ENCODE measurements at places on chromosomes 4 and X.
A peak's percentile ranks its signal among the peaks of the same experiment; 100 is the strongest.

- DNase-seq: no peak
Observed at GRCh38 chrX:85052205-85052604, 48.5 kb downstream of the APOOL start.

- DNase-seq: no peak
Observed at GRCh38 chr4:27057662-27058061, 197.0 kb downstream of the STIM2 start.

- DNase-seq: no peak
Observed at GRCh38 chr4:82850684-82851083, 40.3 kb downstream of the SEC31A start.

DNA sequence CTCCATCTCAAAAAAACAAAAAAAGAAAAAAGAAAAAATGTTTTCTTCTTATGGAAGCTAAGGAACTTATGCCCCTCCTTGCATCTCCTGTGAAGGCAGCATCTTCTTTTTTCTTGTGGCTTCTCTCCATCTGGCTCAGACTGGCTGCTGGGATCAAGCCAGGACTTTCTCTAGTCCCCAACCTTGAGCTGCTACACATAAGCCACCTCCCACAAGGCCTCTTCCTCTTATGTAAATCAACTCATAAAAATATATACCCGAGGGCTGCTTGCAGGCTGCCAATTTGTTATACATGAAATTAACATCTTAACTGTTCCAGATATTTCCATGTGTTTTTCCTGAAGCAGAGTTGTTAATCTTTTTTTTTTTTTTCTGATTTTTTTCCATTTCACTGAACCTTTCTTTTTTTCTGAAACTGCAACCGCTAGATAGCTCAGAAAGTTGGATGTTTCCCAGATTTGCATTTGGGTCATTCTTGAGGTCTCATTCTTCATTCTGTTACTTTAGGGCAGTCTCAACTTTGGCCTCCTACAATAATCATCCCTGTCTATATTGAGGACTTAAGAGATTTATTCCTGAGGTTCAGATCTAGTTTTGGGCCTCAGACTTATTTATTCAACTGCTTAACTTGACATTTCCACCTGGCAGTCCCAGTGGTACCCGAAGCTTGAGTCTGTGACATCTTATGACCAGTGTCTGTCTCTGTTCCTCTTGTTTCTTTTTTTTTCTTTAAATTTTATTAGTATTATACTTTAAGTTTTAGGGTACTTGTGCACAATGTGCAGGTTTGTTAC, 10.3 kb downstream of the SNX25 start:
- no peak for DNase-seq

DNA sequence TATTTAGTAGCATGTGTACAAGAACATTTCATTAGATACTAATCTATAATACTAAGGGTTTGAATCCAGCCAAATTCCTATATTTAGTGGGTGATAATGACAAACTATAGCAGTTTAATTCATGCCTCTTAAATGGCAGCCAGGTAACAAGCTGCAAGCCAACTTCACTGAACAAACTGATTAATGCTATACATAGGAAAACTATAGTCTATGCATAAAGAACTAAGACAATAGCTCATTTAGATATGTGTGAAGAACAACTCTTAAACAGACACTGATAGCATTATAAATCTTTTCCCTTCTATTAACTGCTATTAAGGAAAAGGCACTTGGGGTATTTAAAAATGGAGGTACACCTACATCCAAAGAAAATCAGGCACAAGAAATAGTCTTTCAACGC, 19.1 kb downstream of the ACSL1 start:
- DNase-seq: no peak

DNA sequence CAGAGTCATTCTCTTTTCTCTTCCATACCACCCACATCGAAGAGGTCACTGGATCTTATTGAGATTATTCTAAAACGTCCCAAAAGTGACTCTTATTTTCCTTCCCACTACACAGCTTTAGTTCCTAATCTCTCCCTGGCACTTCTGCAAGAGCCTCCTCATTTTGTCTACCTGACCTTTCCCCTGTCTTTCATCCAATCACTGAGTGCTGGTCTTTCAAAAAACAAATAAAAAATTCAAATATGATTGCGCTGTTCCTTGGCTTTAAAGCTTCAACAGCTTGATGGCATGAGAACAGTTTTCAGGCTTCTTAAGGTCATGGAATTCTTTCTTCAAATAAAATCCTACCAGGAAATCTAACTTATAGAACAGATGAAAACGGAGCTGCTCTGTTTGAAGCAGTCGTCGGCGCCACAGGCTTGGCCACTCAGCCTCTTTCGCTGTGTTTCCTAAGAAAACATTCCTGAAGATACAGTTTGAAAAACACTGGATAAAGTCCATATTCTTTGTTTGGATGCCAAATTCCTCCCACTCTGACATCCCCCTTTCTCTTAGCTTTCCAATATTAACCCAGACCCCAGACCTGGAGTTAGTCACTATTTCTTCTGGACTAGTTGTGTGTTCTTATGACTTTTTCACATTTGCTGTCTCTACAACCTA, 12.5 kb downstream of the SYTL5 start:
- no peak for DNase-seq

- DNase-seq: no peak
Observed at GRCh38 chr4:86845593-86845992, 3.6 kb downstream of the SLC10A6 start.

DNA sequence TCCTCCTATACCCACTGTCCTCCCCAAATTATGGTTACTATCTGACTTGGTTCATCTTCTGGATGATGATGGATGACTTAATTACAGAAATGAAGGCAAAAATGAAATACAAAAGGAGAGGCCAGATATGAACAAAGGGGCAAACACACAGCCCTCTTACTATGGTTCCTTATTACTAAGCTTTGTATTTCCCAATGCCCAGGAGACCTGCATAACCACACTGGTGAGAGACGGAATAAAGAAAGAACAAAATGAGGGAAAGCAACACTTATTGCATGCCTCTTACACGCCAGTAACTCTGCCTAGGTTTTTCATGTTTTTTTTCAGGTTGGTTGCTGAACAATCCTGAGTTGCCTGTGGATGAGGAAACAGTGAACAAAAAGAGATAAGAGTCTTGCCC, 120.5 kb downstream of the SLC10A7 start:
- DNase-seq: no peak

GRCh38 chr4:150391052-150391451, 190.9 kb upstream of the MAB21L2 start:
- no peak for DNase-seq

GRCh38 chr4:104302731-104303130, 192.0 kb downstream of the CXXC4 start:
- DNase-seq: no peak

DNA sequence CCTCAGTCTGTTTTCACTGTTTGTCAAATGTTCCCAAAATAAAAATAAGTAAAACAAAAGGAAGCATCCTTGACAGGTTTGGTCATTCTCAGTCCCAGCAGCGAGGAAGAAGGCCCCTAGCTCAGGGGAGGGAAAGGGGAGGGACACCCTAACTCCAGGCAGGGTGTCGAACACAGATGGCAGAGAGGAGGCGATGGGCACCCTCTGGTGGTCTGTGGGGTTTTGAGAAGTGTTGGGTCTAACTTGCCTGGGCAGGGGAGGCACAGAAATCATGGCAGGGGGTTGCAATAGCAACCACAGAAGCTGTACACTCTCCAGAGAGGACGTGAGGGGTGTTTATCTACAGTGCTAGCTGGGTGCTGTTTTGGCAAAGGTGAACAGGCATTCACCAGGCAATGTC, 229.8 kb upstream of the SFRP2 start:
- DNase-seq: no peak

- peak; percentile 6 for DNase-seq
Observed at GRCh38 chr4:122152711-122153226, 638 bp downstream of the BLTP1 start.

DNA sequence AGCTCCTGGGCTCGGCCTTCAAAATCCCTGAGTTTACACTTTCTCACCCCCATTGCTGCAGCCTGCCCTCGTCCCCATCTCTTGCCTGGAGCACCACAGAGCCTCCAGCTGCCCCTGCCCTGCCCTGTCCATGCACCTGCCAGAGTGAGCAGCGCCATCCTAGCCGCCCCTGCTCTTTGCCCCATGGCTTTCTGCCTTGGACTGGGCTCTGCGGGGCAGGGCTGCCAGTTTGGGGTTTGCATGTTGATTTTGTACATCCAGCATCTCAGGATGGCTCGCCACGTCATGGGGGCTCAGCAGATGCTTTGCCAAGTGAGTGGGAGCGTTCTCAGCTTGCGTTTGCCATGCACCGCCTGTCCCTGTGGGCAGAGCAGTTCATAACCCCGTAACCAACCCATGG, 67.1 kb upstream of the HGFAC start:
- DNase-seq: no peak

DNA sequence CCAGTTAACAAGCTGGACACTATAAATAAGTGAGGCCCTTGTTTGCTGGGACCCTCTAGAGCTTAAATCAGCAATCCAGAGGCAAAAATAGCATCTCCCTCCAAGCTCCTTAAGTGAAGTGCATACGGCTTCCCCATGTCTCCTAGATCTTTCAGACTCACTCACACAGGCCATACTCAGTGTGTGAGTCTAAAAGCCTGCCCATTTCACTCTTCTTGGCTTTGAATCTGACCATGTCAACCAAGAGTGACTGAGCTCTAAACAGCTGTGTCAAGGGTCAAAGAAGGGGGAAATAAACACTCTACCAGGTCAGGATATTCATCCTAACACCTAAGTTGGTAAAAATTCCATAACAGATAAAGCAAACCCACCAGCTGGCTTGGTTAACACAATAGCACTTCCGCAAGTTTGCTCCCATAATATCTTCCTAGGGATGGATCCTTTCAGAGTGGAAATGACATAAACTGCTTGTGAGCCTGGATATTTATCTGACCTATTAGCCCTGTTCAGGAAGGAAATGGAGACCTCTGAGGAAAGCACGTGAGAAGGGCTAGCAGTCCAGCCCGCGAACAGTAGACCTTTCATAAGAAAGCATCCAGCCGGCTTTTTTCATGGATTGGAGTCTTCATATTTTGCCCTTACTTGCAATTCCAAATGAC, 65.6 kb downstream of the MID1 start:
- no peak for DNase-seq

- DNase-seq: no peak
Observed at GRCh38 chrX:113058634-113059033, 218.0 kb upstream of the AMOT start.

DNA sequence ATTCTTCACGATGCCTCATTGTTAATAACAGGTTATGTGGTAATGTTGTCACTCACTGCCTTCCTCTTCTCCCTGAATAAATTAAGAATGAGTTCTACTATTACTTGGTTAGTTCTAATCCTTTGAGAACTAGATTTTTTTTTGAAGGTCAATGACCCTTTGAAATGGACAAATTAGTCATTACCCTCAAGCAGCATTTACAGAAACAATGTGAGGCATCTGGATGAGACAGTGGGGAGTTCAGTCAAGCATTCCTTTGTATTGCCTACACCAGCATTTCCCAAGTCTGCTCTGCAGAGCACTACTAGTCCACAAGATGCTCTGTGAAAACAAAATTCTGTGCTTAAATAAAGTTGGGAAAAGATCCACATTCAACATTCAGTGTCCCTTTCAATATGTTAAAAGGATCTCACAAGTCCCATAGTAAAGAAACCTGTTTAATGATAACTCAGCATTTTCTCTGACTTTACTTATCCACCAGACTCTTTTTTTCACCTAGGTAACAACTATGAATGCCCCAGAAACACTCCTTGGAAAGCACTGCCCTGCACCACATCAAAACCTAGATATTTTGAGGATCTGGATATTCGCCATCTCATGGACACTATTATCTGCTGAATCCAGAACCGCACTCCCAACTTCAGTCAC, 60.6 kb downstream of the CHRDL1 start:
- DNase-seq: no peak

GRCh38 chr4:30632751-30633150, 87.4 kb upstream of the PCDH7 start:
- DNase-seq: no peak

- no peak for DNase-seq
Observed at GRCh38 chrX:20330545-20330944, 63.8 kb upstream of the RPS6KA3 start.

Data from stimulated activated CD8-positive, alpha-beta memory T cell treated with anti-CD3 and anti-CD28 coated beads, Interleukin-7, amount 100 ng/mL, for 24 hours (primary cell).